ENCODE measurements at places on chromosomes 1 and 21.

GRCh38 chr1:57190898-57191297, 225.1 kb upstream of the C8B start:
- DNase-seq, result no peak

GRCh38 chr1:165116732-165117131, 239.8 kb downstream of the LMX1A start:
- no peak for DNase-seq

GRCh38 chr1:13513895-13514546, at the start of gene LRRC38:
LRRC38 (minus strand) TSS chr1:13514003; CDS start chr1:13513593, 410 bp downstream.
- DNase-seq, result no peak

- peak; percentile 13 for DNase-seq
Observed at GRCh38 chr1:20322825-20323612, 32.3 kb downstream of the VWA5B1 start.

DNA sequence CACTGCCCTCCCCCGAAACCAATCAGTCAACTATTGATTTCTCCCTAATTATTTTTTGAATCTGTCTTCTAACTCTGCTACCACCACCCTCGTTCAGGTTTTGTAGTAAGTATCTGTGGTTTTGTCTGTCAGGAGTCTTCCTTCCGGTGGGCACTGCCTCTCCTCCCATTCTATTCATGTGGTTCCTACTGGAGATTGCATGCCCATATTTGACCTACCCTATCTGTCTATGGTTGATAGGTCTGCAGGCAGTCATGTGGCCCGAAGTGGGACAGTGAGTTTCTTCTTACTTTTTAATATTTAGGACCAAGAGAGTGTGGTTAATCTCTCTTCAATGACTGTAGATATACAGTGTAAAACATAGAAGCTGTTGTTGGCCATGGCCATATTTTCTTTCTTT, 17.8 kb upstream of the MAST2 start:
- DNase-seq, result peak; percentile 27

DNA sequence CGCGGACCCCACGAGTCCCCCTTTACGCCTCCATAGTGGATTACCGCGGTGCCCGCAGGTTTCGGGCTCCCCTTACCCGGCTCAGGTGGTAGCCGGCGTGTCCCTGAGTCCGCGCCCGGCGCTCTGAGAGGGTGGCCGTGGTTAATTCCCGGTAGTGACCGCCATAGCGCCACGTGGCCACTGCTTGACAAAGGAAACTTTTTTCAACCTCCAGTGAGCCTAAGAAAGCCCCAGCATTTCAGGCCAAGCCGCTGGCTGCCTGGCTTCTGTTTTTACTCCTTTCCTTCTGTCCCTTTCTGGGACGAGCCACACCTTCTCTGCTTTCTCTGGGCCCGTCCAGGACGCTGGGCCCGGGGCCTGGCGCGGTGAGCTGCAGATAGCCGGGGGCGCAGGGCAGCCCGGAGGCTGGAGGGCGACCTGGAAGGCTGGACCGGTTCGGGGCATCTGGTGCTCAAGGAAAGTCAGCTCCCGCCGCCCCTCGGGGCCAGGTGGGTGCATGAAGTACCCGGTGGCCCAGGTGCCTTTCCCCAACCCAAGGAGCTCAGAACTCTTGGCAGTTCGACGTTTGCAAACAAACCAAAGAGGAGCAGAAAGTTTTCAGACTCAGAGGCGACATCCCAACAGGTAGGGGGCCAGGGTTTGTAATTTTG, 540 bp upstream of the C1orf198 start:
- no peak for DNase-seq

- DNase-seq, result no peak
Observed at GRCh38 chr1:247387565-247387964, 28.4 kb upstream of the NLRP3 start.

DNA sequence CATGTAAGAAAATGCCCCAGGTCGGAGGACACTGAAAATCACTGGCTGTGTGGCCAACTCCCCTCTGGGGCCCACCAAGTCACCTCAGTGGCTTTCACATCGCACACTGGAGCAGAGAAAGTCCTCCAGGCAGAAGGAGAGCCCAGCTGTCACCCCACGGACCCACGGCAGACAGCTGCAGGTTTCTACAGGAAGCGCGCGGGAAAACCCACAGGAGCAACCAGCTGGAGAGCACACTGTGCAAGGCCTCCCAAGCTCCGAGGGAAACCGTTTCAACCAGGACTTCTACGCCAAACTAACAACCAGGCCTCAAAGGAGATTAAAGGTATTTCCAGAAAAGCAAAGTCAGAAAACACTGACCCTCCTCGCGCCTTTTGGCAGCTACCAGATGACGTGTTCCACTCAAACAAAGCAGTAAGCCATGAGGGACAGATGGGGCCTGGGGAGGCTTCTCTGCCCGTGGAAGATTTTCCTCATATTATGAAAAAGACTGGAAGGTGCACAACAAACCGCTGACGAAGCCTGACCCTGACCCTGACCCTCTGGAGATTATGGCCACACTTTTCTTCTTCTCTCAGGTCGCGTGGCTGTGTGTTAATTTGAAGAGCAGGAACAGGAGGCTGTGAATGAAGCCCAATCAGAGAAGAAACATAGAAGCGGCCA, 21.0 kb downstream of the WDR4 start:
- no peak for DNase-seq

GRCh38 chr1:194289569-194290266, 1103.3 kb upstream of the B3GALT2 start:
- DNase-seq, result peak; percentile 30

GRCh38 chr1:223242382-223242955, 99.4 kb upstream of the TLR5 start:
- no peak for DNase-seq
